Stimulated activated CD8-positive, alpha-beta memory T cell treated with anti-CD3 and anti-CD28 coated beads, Interleukin-15, amount 100 ng/mL, for 24 hours (primary cell): ENCODE measurements at places on chromosomes 4 and X.

- no peak for DNase-seq
Measured at GRCh38 chr4:82898322-82899243, 2.0 kb upstream of the THAP9 start.

DNA sequence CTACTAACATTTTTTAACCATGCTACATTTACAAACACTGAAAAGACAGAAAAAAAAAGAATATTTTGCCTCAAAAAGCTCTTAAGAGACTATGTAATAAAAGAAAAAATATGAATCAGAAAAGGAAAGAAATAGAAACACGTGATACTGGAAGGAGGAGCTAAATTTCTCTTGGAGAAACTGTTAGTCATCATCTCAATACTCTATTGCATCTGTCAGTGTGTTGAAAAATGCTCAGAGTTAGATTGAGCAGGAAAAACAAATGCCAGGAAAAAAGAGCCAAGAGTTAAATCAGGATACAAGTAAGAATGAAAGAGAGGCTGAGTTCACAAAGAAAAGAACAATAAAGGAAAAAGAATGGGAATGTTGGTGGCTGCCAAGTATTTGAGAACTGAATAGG lies 2.6 kb downstream of the RAB28 start:
- DNase-seq, result no peak

GRCh38 chr4:176755613-176756012 lies 37.1 kb downstream of the VEGFC start:
- DNase-seq, result no peak

DNA sequence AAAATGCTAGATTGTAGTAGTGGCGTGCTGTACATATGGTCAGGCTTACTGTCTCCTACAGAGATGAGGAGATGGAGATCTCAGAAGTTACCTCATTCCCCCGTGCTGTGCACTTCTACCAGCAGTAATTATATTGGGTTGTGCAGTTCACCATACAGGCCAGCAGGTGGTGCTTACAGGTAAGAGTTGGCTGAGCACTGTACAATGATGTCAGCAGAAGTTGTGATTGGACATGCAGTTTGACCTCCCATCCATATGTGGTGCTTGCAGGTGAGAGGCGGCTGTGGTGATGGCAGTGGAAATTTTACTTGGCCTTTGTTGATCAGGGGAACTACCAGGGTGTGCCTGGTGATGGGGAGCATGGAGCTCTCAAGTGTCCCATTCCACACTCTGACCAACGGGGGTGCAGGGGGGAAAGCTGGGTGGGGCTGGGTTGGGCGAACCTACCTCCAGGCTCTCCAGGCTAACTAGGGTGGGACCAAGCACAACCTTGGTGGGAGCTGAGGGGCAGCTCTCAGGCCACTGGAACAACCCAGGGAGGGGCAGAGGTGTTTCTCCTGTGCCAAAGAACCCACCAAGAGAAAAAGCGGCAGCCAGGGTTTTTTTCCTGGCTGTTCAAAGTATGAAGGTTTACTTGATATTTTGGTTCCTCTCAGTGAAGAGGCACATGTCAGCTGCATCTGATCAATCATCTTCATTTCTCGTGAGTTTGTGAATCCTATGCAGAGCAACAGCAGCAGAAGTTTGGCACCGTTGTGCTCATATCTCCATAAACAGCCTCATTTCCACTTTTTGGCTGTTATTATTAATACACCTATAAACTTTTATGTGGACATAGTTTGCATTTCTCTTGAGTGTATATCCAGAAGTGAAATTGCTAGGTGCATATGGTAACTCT lies 73.8 kb upstream of the FREM3 start:
- DNase-seq, result peak; percentile 4

- DNase-seq, result no peak
Measured at GRCh38 chrX:109393859-109394258, 88.0 kb downstream of the GUCY2F start.

DNA sequence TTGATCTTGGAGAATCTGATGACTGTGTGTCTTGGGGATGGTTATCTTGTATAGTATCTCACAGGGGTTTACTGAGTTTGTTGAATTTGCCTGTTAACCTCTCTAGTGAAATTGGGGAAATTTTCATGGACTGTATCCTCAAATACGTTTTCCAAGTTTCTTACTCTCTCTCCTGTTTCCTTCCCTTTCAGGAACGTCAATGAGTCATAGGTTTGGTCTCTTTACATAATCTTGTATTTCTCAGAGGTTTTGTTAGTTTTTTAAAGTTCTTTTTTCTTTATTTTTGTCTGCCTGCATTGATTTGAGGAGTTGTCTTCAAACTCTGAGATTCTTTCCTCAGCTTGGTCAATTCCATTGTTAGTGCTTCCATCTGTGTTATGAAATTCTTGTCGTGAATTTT lies 227.7 kb upstream of the GPRIN3 start:
- no peak for DNase-seq

- DNase-seq, result no peak
Measured at GRCh38 chr4:16021804-16022560, 59.0 kb upstream of the FGFBP2 start.

DNA sequence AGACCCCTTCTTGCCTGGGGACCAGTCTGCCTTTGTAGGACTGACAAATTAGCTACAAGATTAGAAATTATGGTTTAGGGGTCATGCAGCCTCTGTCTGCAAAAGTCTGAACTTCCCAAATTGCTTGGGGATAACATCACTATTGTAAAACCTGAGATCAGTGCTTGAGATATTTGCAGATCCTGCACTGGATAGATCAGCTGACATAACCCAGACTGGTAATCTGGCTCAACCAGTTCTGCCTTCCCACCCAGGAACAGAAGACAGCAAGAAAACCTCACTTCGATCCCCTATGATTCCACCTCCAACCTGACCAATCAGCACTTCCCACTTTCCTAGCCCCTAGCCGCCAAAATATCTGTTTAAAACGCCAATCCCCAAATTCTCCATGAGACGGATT lies 202.8 kb upstream of the DIAPH2 start:
- no peak for DNase-seq

- DNase-seq, result no peak
Measured at GRCh38 chr4:173170182-173170778, 1.7 kb downstream of the GALNT7 start.

- no peak for DNase-seq
Measured at GRCh38 chrX:69493766-69494165, 10.4 kb upstream of the NALF2 start.

DNA sequence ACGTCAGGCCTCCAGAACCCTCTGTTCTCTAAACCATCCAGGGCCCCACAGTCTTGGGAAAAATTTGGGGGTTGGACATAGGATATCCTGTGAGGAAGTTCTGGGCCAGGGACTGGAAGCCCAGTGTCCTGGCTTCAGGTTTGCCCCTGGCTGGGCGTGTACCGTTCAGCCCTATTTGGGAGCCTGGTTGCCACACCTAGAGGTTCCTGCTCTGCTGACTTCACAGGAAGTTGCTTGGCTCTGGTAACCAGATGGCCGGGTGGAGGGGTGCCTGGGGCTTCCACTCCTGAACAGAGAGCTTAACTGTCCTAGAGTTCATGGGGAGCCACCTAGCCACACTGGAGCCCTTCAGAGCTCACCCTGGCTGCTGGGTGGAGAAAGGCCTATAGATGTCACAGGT lies 1.1 kb downstream of the TAFAZZIN start:
- no peak for DNase-seq

DNA sequence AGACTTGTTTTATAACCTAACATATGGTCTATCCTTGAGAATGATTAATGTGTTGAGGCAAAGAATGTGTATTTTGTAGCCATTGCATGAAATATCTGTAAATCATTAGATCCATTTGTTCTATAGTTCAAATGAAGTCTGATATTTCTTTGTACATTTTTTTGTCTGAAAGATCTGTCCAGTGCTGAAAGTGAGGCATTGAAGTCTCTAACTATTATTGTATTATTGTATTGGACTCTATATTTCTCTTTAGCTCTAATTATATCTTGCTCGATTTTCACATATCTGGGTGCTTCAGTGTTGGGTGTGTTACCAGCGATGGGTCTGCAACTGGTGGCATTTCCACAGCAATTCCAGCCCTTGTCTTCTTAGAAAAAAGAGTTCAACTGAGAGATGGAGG lies 76.0 kb downstream of the PBDC1 start:
- DNase-seq, result no peak
